ENCODE measurements at places on chromosomes 3 and 15. TPM values are rescaled to one million over a fixed set of nuclear protein-coding genes. Genes with fewer than 3 reads are reported as not detected.

CSTA gene
- total RNA-seq = 3.6 TPM

GRCh38 chr3:59502806-59503205 is 453.0 kb upstream of the CFAP20DC start:
- no peaks in the 10 kb centered on the region for H3K36me3 ChIP-seq
- no peak for DNase-seq
- no peak overlapping the region for H3K27ac ChIP-seq
- no peaks in the 10 kb centered on the region for H3K27me3 ChIP-seq
- H3K4me3 ChIP-seq = no peak overlapping the region

TTLL13 gene
- total RNA-seq = not detected

NR1I2 gene
- not detected for total RNA-seq

DNA sequence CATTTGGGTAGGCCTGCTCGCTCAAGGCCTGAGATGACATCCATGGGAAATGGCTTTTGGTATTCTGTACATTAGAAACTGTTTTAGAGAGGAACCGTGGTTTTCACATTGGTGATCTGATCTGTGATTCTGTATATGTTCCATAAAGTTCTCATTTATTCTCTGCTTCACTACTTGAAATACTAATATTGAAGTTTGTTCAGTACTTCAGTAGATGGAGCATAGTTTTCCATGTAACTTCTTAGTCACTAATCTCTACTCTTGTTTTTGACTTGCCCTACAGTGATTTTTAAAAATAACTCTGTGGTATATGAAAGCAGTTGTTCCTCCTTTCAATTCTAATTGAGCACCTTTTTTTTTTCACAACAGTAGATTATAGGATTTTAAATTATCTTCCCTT is 66.5 kb downstream of the MBNL1 start:
- no peaks in the 10 kb centered on the region for H3K4me1 ChIP-seq
- H3K36me3 ChIP-seq = no peaks in the 10 kb centered on the region
- H3K27me3 ChIP-seq = no peaks in the 10 kb centered on the region
- no peak overlapping the region for H3K4me3 ChIP-seq
- H3K27ac ChIP-seq = no peak overlapping the region

All from aorta (tissue), 5 donors.